Mesothelial cell of epicardium (in vitro differentiated cells): ENCODE measurements at places on chromosomes 16 and 17.

GRCh38 chr17:12789481-12790248 is at the start of gene ARHGAP44:
ARHGAP44 (plus strand) TSS chr17:12789498; CDS start chr17:12789839, 341 bp downstream.
- H3K36me3 ChIP-seq = no peaks in the 10 kb centered on the region
- peak within 1 kb of the TSS; percentile 87 for H3K27ac ChIP-seq
- H3K27me3 ChIP-seq = peaks cover 23% of the 10 kb centered on the region

GRCh38 chr16:70723740-70724145 is 37.9 kb upstream of the MTSS2 start:
- DNase-seq = no peak
- peaks cover 40% of the 10 kb centered on the region for H3K4me1 ChIP-seq
- peak overlapping the region; percentile 97 for H3K27ac ChIP-seq
- no peak overlapping the region for H3K4me3 ChIP-seq

GRCh38 chr16:53822936-53823529 is 119.1 kb downstream of the FTO start:
- no peaks in the 10 kb centered on the region for H3K27me3 ChIP-seq
- peaks cover 7% of the 10 kb centered on the region for H3K36me3 ChIP-seq
- H3K27ac ChIP-seq = no peak overlapping the region
- peaks cover 13% of the 10 kb centered on the region for H3K4me1 ChIP-seq

DNA sequence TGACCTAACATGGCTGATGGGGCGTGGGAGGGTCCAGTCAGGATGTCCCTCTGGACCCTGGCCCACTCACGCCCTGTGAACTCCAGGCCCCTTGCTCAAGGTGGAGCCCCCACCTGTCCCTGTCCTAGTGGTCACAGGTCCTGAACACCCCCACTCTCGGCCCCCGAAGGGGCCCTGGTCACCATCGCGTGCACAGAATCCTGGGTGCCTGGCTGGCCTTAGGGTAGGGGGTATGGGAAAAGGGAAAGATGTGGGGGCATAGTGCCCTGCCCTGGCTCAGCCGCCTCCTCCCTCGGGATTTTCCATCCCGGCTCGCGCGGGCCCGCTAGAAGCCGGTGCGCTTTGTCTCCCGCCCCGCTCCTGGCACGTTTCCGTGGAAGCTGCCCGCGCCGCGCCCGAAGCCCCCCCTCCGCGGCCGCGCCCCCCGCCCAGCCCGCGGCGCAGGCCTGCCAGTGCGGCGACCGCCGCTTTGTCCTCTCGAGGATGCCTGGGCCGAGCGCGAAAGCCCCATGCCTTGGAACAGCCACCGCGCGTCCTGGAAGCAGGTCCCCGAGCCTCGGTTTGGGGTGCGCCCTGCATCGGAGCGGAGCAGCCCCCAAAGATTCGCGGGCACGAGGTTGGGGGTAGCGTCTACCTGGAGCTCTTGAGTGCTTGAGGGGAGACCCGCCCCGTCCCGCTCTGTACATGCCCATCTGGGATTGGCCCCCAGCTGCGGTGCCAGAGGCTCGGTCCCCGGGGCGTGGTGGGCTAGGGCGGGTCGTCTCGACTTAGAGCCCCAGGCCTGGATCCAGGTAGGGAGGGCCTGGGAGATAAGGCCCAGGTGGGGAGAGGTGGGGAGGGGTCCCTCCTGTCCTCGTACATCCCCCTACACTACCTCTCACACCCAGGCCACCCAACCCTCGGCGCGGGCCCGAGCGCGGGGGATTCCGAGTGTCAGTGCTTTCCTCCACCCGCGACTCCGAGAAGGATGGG is 1.3 kb downstream of the SMPD3 start:
- H3K27me3 ChIP-seq = peaks cover 60% of the 10 kb centered on the region
- no peak for DNase-seq
- no peak overlapping the region for H3K4me3 ChIP-seq
- H3K4me1 ChIP-seq = peaks cover 14% of the 10 kb centered on the region
- H3K27ac ChIP-seq = no peak overlapping the region
